ENCODE measurements at places on chromosomes 6 and 20. TPM values are rescaled to one million over a fixed set of nuclear protein-coding genes. Genes with fewer than 3 reads are reported as not detected.
A peak's percentile ranks its signal among the peaks of the same experiment; 100 is the strongest.

DNA sequence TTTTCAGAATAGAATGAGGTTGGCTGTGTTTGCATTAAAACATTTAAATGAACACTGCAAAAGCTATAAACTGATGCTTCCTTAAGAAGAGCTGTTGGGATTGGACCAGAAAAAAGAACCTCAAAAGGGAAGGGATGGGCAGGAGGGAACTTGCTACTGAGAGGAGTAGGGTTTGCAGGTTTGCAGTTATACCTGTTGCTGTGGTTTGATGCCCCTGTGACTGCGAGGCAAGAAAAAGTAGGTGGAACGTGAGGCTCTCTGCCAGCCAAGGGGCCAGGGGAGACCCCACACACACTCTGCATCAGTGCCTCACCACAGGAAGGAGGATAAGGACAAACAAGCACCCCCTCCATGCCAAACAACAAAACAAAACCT lies 197.2 kb downstream of the BCAS1 start:
- no peaks in the 10 kb centered on the region for H3K27me3 ChIP-seq
- peaks cover 64% of the 10 kb centered on the region for H3K4me1 ChIP-seq
- H3K27ac ChIP-seq = peak overlapping the region; percentile 98
- no peaks in the 10 kb centered on the region for H3K36me3 ChIP-seq
- no peak for DNase-seq
- H3K4me3 ChIP-seq = peak overlapping the region; percentile 81

GRCh38 chr6:24272553-24272952 lies 85.3 kb downstream of the DCDC2 start:
- no peak for DNase-seq
- no peaks in the 10 kb centered on the region for H3K4me1 ChIP-seq
- no peak overlapping the region for H3K4me3 ChIP-seq
- no peak overlapping the region for H3K27ac ChIP-seq
- no peaks in the 10 kb centered on the region for H3K36me3 ChIP-seq

Gene TRERF1
- total RNA-seq = 11.8 TPM

DNA sequence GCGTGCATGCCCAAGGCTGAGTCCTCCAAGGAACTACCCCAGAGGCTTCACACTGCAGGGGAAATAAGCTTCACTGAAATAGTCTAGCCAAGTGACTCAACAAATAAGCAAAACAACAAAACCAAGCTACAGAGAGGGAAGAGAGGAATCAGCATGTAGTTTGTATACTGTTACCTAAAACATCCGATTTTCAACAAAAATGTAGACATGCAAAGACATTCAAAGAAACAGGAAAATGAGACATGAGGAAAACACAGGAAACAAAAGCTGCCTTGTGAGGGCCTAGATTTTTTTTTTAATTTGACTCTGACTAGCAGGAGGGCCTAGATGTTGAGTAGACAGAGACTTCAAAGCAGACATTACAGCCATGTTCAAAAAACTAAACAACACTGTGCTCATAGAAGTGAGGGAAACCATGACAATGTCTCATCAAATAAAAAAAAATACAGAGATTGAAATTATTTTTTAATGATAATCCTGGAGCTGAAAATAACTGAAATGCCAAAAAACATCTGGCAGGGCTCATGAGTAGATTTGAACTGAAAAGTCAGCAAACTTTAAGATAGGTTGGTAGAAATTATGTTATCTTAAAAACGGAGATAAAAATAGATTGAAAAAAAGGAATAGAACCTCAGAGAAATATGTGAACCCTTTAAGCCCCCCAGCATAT lies 16.4 kb upstream of the KIF25 start:
- H3K27me3 ChIP-seq = peaks cover 3% of the 10 kb centered on the region
- no peak for DNase-seq
- H3K4me1 ChIP-seq = no peaks in the 10 kb centered on the region
- H3K36me3 ChIP-seq = no peaks in the 10 kb centered on the region
- no peak overlapping the region for H3K27ac ChIP-seq

GRCh38 chr6:70292193-70292592 lies 10.7 kb downstream of the COL9A1 start:
- H3K36me3 ChIP-seq = no peaks in the 10 kb centered on the region
- no peak overlapping the region for H3K4me3 ChIP-seq

GRCh38 chr6:111602481-111603011 lies 3.1 kb downstream of the TRAF3IP2 start:
- peaks cover 8% of the 10 kb centered on the region for H3K36me3 ChIP-seq
- peaks cover 57% of the 10 kb centered on the region for H3K4me1 ChIP-seq
- DNase-seq = no peak
- no peaks in the 10 kb centered on the region for H3K27me3 ChIP-seq
- no peak overlapping the region for H3K4me3 ChIP-seq

Gene TGM2
- 0.31 TPM for total RNA-seq

Gene PRDM13
- not detected for total RNA-seq

GRCh38 chr6:148261470-148261869 lies 81.2 kb upstream of the SASH1 start:
- no peaks in the 10 kb centered on the region for H3K27me3 ChIP-seq
- no peaks in the 10 kb centered on the region for H3K36me3 ChIP-seq
- no peak for DNase-seq
- H3K4me1 ChIP-seq = no peaks in the 10 kb centered on the region

GRCh38 chr6:108728826-108729225 lies 119.4 kb upstream of the ARMC2 start:
- no peaks in the 10 kb centered on the region for H3K36me3 ChIP-seq
- H3K27ac ChIP-seq = no peak overlapping the region
- H3K27me3 ChIP-seq = peaks cover 3% of the 10 kb centered on the region
- no peak for DNase-seq
- no peaks in the 10 kb centered on the region for H3K4me1 ChIP-seq
- H3K4me3 ChIP-seq = no peak overlapping the region

Gene RSPH4A
- total RNA-seq = 0.18 TPM

- peak; percentile 34 for DNase-seq
- H3K4me1 ChIP-seq = peaks cover 11% of the 10 kb centered on the region
- peak overlapping the region; percentile 62 for H3K27ac ChIP-seq
Measured at GRCh38 chr6:41271901-41272395, 14.5 kb downstream of the TREM1 start.

Gene RSPH9
- not detected for total RNA-seq

GRCh38 chr6:48111143-48111506 lies at the start of gene PTCHD4:
Gene PTCHD4 (minus strand): TSS chr6:48111197. CDS start chr6:48068957, 42,240 bp downstream.
- H3K4me3 ChIP-seq = no peak within 1 kb of the TSS
- no peak within 1 kb of the TSS for H3K27ac ChIP-seq
- DNase-seq = no peak
- no peaks in the 10 kb centered on the region for H3K27me3 ChIP-seq
- no peaks in the 10 kb centered on the region for H3K4me1 ChIP-seq

Gene PACSIN1
- 1.4 TPM for total RNA-seq

Gene SPATS1
- not detected for total RNA-seq

Gene FNDC1
- not detected for total RNA-seq

DNA sequence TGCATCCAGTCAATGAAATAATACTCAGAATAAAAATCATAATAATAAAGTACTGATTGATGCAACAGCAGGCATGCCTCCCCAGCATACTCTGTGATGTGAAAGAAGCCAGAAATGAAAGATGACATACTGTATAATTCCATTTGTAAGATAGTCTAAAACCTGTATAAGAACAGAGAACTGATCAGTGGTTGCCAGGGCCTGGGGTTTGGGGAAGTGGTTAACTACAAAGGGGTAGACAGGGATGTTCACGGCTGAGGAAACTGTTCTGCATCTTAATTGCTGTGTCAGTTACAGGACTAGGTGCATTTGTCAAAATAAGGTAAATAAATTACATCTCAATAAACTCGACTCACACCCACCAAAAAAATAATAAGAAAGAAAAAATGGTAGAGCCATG lies 81.3 kb upstream of the BMP2 start:
- H3K4me3 ChIP-seq = no peak overlapping the region
- H3K36me3 ChIP-seq = no peaks in the 10 kb centered on the region
- no peak overlapping the region for H3K27ac ChIP-seq
- no peaks in the 10 kb centered on the region for H3K27me3 ChIP-seq
- no peaks in the 10 kb centered on the region for H3K4me1 ChIP-seq

GRCh38 chr20:42779216-42779615 lies 410.5 kb downstream of the PTPRT start:
- H3K27ac ChIP-seq = no peak overlapping the region
- H3K36me3 ChIP-seq = no peaks in the 10 kb centered on the region
- H3K4me3 ChIP-seq = no peak overlapping the region
- H3K4me1 ChIP-seq = no peaks in the 10 kb centered on the region
- H3K27me3 ChIP-seq = no peaks in the 10 kb centered on the region
- DNase-seq = no peak

GRCh38 chr6:56862415-56863175 lies 92.3 kb upstream of the BEND6 start:
- H3K36me3 ChIP-seq = no peaks in the 10 kb centered on the region
- H3K4me3 ChIP-seq = no peak overlapping the region

Gene C20orf144
- 0.21 TPM for total RNA-seq

Gene OR2H2
- total RNA-seq = not detected

Gene ELOVL4
- total RNA-seq = 0.55 TPM

GRCh38 chr20:9616833-9617461 lies 102.6 kb downstream of the LAMP5 start:
- no peak overlapping the region for H3K4me3 ChIP-seq
- no peaks in the 10 kb centered on the region for H3K36me3 ChIP-seq

Gene ABHD12
- 31.1 TPM for total RNA-seq
